Heart right ventricle (tissue), 16 donors: ENCODE measurements at places on chromosomes 6 and 20.
A peak's percentile ranks its signal among the peaks of the same experiment; 100 is the strongest.

DNA sequence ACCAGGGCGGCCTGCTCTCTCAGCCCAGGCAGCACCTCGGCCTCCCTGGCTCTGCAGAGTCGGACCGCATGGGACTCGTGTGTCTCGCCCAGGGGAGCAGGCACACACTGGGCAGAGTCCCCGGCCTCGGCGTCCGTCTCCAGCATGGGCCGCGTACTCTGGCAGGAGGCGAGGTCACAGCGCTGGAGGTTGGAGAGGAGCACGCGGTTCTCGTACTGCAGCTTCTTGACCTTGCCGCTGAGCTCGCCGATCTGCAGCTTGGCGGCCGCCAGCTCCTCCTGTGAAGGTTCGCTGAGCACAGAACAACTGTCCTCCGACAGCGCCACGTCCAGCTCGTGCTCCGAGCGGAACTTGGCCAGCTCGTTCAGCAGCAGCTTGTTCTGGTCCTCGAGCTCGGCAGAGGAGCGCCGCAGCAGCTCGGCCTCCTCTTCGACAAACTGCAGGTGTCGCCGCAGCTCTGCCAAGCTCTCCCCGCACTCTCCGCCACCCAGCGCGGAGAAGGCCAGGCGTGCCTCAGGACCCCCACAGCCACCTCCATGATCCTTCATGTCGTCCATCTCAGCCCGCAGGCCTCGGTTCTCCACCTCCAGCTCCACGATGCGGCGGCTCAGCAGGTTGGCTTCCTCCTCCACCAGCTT is 42.0 kb upstream of the DSN1 start:
- DNase-seq = no peak

- DNase-seq = no peak
These were observed 74.8 kb upstream of the SIRPA start for GRCh38 chr20:1820138-1821079.

- DNase-seq = no peak
These were observed 1006.2 kb upstream of the CITED2 start for GRCh38 chr6:140380427-140381218.

DNA sequence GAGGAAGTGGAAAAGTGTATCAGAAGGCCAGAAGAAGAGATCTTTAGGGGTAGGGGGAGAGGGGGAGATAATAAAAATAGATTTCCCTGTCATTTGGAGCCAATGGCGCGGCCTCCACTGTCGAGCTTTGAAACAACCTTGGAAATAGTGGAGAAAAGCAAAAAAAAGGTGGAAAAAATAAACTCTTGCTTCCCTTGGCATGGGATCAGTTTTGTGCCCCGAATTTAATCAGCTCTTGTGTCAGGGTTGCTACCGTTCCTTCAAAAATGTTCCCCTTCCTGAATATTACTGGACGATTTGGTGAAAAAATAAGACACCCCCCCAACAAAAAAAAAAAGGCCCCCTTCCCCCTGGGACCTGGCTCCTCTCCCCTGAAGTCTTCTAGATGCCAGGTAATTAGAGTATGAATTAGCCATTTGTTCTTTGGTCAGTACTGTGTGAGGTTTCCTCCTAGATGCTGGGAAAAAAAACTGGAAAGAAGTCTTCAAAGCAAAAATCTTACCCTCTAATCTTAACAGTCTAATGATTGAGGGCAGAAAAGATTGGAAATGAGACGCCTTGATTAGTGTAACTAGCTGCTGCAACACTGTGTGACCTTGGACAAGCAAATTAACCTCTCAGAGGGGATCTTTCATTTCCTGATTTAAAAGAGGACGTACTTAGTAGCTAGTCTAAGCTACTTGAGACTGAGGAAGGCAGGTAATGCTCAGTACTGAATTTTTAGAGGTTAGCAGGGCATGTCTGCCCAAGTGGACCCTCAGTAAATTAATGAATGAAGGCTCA is 872 bp upstream of the RBM39 start:
- no peak for DNase-seq

- DNase-seq = no peak
These were observed 58.7 kb upstream of the RNF24 start for GRCh38 chr20:4073852-4074741.

DNA sequence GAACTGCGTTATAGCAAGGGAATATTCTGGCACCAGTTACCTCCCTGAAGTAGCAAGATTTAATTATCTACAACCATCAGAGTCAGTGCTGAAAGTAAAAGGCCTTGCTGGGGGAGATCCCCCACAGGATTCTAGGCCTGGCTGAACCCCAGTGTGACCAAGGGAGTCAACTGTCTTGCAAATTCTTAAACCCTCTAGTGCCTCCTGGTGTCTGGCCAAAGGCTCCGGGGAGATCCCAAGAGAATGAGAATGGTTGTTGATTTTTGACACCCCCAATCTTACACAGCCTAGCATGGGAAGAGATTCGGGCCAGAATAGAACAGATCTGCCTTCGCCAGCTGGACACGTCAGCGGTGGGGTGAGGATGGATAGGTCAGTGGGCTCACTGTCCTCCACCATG is 179.4 kb downstream of the ERMARD start:
- DNase-seq = no peak

DNA sequence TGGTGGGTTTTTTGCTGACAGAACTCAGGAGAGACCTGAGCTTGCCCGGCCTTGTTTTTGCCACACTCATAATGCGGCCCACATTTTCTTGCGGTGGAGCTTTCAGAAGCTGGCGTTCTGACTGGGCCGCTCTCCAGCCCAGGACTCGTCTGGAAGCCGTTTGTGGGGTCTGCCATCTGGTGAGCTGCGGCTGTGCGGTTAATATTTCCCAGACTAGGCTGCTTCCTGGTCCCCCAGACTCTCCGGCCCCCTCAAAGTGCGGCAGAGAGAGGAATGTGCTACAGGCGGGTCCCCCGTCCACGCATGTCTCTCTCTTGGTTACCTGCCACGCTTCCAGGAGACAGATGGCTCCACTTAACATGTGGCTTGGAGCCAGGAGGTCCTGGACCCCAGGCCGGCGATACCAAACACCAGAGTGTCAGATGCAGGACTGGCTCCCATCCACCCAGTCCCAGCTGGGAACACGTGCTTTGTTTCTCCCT is 128.9 kb upstream of the PMEPA1 start:
- no peak for DNase-seq

GRCh38 chr6:34460796-34461507 is 4.9 kb upstream of the PACSIN1 start:
- DNase-seq = no peak

DNA sequence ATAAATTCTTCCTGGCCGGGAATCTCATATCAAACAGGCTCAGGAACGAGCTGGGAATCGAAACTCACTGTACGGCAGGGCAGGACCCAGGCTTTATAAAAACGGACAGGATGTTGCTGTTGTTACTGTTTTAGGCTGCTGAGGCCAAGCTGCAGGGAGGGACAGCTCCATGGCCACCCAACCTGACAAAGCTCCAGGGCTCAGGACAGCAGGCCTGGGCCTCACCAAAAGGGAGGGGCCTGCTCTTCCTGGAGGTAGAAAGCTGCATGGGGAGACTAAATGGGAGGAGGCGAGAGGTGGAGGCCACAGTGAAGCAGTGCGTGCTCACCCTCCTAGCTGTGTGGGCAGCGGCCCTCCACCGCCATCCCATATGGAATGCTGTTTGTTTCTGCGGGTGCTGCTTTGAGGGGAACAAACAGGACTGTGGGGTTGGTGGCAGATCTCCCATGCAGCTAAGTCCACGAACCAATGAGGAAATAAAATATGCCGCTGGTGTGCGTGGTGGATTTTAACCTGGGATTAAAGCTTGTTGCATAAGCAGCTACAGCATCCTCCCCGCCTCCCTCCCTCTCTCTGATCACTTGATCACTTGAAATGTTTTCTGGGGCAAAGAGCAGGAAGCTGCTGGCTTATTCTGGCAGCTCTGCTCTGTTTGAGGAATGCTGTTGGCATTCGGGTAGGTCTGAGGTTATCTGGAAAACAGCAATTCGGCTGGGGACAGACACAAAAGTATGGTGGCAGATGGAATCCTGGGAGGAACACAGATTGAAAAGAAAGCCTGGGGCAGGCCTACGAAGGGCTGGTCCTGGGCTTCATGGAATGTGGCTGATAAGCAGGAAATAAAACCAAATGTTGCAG is 2.4 kb upstream of the ZMYND8 start:
- peak; percentile 33 for DNase-seq

DNA sequence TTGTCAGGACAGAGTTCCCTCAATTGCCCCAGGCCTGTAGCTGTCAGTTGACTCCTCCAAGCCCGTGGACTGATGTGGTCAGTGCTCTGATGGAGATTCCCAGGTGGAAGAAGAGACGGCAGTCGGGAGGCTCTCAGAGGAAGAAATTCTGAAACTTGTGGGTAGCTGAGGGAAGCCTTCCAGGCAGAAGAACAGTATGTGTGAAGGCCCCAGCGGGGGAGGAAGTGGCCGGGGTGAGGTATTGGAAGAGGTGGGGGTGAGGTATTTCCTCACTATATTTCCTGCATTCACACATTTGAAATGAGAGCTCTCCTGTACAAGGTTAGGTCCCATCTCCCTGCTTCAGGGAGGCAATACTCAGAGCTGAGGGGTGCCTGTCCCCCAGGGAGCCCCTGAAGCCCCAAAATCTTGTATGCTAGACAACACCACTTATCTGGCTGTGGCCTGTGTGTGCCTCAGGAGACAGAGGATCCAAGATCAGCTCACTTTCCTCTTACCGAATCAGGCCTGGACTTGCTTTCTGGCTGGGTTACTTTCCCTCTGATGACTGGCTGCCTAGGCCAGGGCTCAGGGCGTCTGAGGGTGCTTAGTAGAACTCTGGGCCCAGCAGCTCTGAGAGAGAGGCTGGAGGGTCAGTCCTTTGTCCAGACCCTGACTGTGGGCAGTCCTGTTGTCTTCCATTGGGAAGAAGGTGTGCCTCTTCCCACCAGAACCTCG is 49.3 kb upstream of the MYL9 start:
- DNase-seq = peak; percentile 42

DNA sequence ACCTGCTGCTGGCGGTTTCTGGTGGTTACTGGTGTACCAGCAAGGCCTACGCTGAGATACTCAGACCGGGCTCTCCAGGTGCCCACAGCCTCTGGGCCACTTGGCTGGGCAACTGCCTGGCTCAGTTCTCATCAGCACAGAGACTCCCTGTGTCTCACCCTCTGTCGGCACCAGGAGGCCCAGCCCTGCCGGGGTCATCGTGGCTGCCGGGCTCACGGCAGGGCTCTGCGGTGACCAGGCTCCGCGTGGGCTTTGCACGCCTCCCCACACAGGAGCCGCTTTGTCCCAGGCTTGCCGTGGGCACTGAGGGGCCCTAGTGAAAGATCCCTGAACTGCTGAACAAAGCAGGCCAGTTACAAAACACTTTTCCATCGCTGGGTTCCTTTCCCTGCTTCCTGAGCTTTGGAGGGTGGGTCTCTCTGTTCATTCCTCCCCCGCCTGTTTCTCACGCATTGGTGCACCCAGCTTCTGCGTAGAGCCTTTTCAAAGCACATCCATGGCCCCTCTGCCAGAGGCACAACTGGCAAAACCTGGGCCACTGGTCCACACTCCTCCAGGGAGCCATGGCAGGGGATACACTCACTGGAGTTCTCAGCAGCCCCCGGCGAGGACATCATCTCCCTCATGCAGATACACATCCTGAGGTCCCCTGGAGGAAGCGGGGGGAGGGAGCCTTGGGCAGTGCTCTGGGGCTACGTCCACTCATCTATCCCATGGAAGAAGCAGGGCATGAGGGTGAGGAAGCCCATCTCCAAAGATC is 117.0 kb downstream of the NFATC2 start:
- no peak for DNase-seq

- DNase-seq = no peak
These were observed 19.0 kb downstream of the RRBP1 start for GRCh38 chr20:17663040-17663399.

DNA sequence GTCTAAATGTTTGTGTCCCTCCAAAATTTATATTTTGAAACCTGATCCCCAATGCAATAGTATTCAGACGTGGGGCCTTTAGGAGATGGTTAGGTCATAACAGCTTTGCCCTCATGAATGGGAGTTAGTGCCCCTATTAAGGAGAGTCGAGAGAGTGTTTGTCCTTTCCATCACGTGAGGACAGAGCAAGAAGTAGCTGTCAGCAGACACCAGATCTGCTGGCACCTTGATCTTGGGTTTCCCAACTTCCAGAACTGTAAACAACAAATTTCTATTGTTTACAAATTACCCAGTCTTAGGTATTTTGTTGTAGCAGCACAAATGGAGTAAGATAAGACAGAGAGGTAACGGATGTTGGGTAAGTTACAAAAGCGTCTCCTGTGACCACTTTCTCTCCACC is 46.6 kb downstream of the FAM50B start:
- DNase-seq = no peak

GRCh38 chr20:58436868-58437645 is 48.0 kb downstream of the VAPB start:
- no peak for DNase-seq

GRCh38 chr6:155261111-155261900 is 2.5 kb upstream of the CLDN20 start:
- no peak for DNase-seq

GRCh38 chr20:62818592-62819493 is 2.0 kb downstream of the COL9A3 start:
- peak; percentile 82 for DNase-seq

DNA sequence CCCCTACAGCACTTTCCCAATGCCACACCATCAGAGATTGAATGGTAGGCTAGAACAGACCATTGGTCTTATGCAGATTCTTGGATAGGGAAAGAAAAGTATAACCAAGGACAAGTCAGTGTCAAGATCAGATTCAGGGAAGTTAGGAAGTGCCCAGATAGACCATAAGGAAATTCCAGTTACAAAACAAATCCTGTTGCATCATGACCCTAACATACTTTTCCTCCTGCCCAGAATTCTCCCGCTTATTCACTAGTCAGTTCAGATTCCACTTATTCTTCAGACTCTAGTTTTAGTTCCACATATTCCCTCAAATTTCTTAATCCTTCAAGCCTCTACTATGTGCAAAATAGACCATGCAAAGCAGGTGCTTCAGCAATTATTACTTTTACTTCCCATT is 20.7 kb downstream of the METTL24 start:
- DNase-seq = no peak

GRCh38 chr20:58851221-58851968 is 693 bp upstream of the GNAS-AS1 start:
- no peak for DNase-seq

DNA sequence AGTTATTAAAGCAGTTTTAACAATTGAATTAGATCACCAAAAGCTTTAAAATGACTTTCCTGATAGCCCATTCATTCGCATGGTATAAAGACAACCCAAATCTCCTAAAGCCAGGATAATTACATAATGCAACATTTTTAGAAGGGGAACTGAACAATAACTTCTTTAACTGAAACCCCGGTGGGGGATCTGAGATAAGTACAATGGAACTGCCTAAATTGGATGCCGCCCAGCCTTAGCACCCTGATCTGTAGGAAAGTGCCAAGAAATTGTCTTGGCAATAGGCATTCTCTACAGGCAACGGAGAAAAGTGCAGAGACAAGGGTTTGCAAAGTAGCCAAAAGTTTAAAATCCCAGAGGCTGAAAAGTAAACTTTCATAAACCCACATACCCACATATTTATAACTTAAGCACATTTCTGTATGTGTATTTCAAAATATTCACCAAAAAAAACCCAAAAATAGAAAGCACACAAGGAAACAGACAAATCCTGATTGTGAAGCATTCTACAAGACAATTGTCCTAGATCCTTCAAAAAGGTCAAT is 98.8 kb upstream of the BEND6 start:
- no peak for DNase-seq

DNA sequence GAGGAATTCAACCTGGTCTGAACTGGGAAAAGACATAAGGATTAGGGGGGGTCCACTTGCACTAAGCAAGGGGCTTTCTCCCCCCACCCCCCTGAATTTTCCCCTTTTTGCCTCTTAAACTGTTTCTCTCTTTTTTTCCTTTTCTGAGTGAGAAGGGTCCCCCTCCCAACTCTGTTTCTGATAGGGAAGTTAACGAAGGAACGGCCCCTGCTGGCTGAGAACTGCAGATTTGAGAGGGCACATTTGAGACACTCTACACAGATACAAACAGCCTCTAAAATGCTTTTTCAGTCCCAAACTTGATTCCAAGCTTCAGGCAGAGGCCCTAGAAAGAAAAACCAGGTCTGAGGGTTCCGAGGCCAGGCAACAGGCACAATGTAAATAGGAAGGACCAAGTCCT is 91.7 kb downstream of the JARID2 start:
- DNase-seq = no peak
